ENCODE measurements at places on chromosomes 7 and 10.

- DNase-seq = no peak
These were observed 389.0 kb upstream of the PODXL start for GRCh38 chr7:131945313-131945911.

DNA sequence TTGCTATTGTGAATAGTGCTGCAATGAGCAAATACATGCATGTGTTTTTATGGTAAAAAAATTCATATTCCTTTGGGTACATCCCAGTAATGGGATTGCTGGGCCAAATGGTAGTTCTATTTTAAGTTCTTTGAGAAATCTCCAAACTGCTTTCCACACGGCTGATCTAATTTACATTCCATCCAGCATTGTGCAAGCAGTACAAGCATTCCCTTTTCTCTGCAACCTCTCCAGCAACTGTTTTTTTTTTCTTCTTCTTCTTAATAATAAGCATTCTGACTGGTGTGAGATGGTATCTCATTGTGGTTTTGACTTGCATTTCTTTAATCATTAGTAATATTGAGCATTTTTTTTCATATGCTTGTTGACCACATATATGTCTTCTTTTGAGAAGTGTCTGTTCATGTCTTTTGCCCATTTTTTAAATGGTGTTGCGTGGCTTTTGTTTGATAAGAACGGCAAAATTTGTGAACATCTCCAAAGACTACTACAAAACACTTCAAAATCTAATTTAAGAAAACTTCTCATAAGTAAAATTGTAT lies 136.1 kb upstream of the MYO3A start:
- no peak for DNase-seq

- DNase-seq = no peak
These were observed 218.2 kb upstream of the PODXL start for GRCh38 chr7:131774419-131775220.

DNA sequence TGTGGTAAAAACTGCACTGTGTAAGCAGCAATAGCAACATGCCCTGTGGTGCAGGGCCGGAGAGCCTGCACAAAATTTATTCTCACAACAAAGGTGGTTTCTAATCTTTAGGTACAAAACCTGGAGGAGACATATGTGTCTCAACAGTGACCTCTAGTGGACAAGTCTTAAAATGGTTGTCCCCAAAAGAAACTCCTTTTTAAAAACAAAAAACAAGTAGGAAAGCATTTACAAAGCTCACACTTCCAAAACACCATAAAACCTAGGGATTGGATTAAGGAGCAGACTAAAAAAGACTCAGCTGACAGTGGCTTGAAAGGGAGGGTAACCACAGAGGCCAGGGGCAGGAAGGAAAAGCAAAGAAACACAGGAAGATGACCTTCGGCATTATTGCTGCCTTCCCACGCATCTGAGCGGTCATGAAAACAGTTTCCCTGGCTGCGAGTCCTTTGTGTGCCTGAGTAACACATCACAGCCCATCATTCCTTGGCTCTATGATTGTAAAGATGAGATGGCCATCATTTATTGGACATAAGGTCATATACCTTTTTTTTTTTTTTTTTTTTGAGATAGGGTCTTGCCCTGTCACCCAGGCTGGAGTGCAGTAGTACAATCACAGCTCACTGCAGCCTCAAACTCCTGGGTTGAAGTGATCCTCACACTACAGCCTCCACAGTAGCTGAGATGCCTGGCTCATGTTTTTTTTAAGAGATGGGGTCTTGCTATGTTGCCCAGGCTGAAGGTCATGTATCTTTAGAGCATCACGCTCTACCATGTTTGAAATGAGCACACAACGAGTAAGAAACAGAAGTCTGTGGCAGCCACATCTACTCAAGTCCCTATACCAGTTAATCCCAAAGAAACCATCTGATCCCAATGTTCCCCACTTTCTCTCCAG lies 39.5 kb downstream of the RSU1 start:
- no peak for DNase-seq

GRCh38 chr7:88151119-88151790 lies 68.6 kb downstream of the SRI start:
- DNase-seq = no peak

GRCh38 chr10:73414230-73414945 lies 530 bp upstream of the ANXA7 start:
- no peak for DNase-seq

- no peak for DNase-seq
These were observed 124.2 kb upstream of the SEM1 start for GRCh38 chr7:96833676-96834453.

GRCh38 chr10:62233356-62234076 lies 35.1 kb downstream of the RTKN2 start:
- DNase-seq = no peak

GRCh38 chr10:11407939-11408338 lies 203.5 kb downstream of the USP6NL start:
- DNase-seq = no peak

DNA sequence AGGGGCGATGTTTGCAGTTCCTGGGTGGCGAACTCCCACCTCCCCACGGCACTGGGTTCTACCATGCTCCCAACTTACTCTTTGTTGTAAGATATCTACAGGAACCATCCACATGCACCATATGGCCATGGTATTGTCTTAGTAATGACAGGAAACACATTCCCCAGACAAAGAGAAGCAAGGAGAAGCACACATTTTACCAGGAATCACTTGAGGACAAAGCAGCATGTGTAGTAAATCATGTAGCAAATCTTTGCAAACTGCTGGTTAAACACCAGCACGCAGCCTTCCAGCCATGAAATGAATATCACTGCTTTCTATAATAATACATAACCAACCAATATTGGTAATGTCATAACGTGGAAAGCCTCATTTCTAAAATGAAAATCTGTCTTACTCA lies 101.2 kb downstream of the NRP1 start:
- no peak for DNase-seq

GRCh38 chr10:127044186-127044585 lies 139.0 kb downstream of the DOCK1 start:
- no peak for DNase-seq

DNA sequence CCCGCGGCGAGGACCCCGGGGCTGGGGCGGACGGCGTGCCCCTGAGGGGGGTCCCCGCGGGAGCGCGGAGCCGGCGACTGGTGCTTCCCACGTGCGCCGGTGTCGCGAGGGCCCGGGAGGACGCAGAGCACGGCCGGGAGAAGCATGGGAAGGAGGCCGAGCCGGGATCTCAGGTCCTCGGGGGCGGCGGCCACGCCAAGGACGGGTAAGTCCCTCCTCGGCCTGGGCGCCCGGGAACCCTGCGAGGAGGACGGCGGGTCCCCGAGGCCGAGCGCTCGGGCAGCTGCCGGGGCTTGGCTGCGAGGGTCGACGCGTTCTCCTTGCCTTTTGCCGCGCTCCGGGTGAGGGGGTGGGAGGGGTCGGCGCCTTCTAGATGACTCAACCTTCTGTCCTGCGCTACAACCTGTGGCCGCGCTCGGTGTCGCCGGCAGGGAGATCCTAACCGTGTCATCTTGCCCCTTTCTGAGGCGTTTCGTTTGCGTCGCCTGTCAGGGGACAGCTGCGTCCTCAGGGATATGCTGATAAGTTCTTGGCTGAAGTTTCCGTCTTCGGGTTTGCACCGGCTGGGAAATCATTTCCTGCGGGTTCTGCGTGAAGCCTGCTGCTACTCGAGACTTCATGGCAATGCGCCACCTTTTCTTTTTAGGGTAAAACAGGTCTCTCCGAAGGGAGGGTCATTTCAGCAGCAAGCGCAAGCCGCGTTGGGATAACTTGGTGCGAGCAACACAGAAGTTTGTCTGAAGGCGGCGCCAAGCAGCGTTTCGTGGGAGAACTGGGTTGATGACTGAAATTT lies 529 bp downstream of the TASOR2 start:
- peak; percentile 58 for DNase-seq

- no peak for DNase-seq
These were observed 73.5 kb upstream of the CACNA2D1 start for GRCh38 chr7:82517050-82517449.

DNA sequence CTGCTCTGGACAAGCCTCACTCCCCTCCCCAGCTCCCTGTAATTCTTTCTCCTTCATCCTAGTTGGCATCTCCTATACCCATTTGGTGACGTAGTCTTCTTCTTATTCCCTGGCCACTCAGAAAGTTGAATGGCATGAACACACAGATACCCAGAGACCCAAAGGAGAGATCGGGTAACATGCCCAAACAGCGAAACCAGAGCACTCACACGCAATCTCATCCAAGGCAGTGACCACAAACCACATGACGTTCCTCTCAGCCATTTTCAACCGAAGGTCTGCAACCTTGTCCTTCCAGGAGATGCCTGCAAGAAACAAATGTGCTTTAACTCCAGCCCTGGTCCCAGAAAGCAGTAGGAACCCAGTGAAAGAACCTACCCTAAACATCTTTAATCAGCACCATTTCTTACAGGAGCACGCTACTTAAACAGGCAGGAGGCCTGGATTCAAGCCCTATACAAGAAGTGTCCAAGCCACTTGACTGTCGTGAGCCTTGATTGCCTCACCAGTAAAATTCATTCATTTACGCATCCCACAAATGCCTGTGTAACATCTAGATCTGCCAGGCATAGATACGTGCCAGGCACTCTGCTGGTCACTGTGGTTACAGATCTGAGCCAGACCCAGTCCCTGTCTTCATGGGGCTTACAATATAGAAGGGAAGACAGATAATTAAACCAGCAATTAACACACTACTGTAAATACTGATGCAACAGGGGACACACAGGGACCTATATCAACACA lies 37.1 kb downstream of the XPNPEP1 start:
- DNase-seq = no peak

DNA sequence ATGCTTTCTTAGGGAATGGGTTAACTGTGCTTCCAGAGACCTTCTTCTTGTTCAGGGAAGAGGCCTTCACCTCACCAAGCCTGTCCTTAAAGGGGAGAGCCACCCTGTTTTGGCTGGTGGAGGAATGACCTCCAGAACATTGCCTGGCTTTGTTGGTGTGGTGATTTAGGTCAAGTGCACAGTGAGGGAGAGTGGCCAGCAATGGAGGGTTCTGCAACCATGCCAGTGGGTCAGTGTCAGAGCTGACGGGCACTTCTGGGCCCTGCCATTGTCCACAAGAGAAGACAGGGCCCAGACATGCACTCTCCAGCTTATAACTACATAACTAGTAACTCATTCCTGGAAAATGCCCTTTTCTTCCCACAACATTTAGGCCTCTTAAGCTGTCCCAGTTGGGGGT lies 238.5 kb upstream of the AKR1E2 start:
- DNase-seq = no peak

DNA sequence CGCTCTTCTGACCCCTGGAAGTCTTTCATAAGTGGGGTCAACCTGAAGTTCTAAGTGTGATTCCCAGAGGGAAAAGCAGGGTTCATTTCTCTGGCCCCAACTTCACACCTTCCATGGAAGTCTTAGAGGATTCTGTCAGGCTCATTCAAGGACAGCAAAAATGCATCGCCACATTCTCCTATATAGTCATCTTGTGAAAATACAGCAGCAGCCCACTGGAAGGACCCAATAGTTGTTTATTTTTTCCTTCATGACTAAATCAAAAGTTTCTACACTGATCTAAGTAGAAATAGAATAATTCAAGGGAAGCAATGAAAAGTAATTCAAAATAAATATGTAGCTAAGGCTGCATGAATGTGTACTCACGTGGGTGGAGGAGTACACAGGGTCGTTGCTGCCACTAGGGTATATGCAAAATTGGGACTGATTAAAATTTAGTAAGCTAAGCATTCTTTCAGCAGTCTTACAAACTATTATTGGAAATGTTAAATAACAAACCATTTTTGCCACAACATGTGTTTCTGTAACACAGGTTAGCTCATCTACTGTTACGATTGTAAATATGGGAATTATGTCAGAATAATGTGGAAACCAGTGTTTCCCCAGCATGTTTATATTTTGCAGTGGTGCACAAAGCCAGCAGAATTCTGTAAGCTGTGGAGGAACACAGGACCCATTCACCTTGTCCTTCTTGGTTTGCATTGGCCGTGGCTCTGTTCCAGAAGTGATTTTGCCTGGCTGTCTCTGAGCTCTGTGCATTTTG lies 33.5 kb downstream of the EEPD1 start:
- no peak for DNase-seq

DNA sequence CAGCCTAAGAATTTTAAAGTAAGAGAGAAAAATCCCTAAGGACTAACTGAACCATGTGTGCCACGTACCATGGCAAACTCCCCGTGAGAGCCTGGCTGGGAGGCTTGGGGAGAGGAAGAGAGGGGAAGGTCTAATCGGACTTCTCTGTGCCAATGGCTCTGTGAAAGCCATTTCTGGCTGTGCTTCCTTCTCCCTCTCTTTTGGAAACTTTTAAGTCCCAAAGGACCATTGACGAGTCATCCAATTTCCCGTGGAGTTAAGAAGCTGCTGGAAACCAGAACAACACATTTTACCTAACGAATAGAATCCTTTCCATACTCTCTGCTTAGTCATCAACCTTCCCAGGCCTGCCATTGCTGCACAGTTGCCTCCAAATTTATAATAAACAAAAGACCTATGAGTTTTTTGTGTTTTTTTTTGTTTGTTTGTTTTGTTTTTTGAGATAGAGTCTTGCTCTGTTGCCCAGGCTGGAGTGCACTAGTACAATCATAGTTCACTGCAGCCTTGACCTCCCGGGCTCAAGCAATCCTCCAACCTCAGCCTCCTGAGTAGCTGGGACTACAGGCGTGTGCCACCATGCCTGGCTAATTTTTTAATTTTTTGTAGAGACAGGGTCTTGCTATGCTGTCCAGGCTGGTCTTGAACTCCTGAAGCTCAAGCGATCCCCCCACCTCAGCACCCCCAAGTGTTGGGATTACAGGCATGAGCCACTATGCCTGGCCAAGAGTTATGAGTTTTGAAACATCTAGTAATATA lies 13.2 kb downstream of the LAMB1 start:
- DNase-seq = no peak

DNA sequence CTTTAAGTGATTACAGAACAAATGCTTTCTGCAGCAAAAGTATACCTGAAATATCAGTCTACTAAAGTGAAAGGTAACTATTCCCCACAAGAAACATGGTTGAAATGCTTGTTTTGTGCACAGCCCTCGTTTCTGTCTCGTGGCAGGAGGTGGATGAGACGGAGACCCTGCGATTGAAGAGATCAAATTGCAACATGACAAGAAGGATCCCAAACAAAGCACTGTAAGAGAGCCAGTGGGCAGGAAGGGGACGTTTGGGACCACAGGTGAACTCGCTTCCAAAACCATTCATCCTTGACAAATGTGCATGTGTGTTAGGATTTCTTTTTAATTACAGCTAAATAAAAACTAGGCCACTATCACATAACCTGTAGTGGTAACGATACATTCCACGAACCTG lies 192.6 kb downstream of the CCSER2 start:
- no peak for DNase-seq

- DNase-seq = no peak
These were observed 17.4 kb upstream of the SLC35G1 start for GRCh38 chr10:93876381-93876780.

DNA sequence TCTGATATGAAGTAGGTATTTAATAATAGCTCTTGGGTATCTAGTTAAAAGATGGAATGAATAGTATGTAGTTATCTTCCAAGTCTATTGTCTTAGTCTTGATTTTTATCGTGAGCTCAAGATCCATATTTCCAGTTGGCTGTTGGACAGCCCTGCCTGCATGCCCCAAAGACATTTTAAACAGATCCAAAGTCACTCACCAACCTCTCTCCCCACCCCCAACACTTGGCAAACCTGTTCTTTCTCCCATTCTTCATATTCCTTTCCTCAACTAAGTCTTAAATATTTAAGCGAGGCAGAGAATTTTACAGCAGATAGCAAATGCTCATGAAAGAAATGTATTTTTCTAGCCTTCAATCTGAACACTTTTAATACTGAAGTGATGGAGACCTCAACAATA lies 80.7 kb upstream of the PALS2 start:
- DNase-seq = no peak

- no peak for DNase-seq
These were observed 111.3 kb downstream of the ITGB8 start for GRCh38 chr7:20441991-20442441.

- DNase-seq = no peak
These were observed 91.4 kb downstream of the ZFAND4 start for GRCh38 chr10:45581216-45581549.
